ENCODE measurements at places on chromosomes 3 and 15.
A peak's percentile ranks its signal among the peaks of the same experiment; 100 is the strongest.

GRCh38 chr3:24454393-24454792 lies 40.3 kb downstream of the THRB start:
- DNase-seq, result no peak

DNA sequence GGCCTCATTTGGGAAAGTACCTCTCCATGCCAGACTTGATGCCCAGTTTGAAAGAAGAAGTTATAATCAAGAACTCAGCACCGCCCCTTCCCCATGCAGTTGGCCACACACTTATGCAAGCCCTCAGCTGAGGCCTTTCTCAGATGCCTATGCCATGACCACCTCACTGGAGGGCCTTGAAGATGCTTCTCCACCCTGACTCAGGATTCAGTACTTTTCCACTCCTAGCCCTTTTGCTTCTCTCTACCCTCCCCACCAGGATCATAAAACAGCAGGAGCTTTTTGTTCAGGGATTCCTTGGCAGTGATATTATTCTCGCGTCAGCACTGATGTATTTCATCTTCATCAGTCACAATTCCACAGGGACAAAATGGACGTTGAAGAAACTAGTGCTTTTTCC lies 313.5 kb downstream of the PYDC2 start:
- no peak for DNase-seq

DNA sequence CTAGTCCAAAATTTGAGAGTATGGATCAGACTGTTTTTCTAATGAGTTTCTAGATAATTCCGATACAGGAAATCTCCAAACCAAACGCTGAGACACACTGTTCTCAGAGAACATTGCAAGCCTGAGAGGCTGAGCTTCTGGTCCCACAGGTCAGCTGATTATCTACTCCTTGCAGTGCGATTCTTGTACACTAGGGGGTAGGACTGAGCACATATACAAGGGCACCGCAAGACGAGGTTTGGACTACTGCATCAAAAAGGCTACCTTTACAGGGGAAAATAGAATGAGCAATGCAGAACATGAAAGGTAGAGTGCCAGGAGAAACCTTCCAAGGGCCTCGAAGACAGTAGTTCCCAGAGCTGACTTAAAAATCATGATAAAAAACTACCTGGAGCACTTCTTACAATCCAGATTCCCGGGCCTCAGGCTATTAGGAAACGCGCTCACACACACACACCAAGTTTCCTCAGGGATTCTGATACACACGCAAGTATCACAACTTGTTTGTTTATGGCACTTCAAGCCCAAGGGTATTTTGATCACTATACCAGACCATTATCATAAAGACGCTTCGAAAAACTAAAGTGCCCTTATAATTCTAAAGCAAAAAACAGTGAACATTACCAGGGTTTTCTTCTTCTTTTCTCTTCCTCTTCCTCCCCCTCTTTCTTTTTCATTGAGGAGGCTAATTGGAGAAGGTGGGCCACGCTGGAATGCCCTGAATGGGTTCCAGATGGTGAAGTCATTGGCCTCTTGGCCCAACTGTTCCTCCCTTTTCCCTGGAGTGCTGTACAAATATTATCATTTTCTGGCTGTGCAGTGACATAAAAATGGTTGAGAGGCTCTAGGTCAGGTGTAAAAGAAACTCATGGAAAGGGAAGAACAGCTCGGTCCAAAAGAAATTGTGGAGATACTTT lies 61.8 kb downstream of the SLC12A8 start:
- no peak for DNase-seq

- DNase-seq, result no peak
These were observed 51.3 kb downstream of the MBNL1 start for GRCh38 chr3:152319831-152320617.

- DNase-seq, result no peak
These were observed 19.6 kb upstream of the GOLGA8B start for GRCh38 chr15:34603095-34603494.

- no peak for DNase-seq
These were observed 83.4 kb downstream of the CLDN1 start for GRCh38 chr3:190238871-190239270.

- no peak for DNase-seq
These were observed 353.6 kb upstream of the ZNF717 start for GRCh38 chr3:76138921-76139320.

- no peak for DNase-seq
These were observed 28.8 kb upstream of the KLF13 start for GRCh38 chr15:31297575-31298456.

DNA sequence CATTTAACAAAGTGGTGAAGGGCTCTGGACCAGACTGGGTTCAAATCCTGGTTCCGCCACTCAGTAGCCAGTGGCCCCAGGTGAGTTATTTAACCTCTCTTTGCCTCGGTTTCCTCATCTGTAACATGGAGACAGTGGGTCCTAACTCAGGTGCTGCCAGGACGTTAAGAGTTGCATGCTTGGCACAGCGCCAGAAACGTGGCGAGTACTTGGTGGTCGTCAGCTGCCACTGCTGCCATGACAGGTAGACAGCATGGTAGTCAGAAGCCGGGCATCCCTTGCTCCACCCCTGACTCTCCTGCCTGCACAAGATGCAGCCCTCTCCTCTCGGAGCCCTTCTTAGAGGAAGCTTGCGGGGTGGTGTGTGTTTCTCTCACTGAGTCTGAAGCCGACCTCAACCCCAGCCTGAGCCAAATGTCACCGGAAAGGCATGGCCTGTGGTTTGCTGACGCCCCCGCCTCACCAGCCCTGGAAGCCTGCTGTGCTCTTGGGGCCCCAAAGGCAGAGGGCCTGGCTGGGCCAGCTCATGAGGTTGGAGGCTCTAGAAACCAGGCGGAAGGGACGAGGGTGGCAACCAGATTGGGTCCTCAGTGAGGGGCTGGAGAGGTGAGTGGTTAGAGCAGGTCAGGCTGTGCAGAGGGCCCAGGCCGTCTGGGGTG lies 160.8 kb upstream of the TLE3 start:
- DNase-seq, result no peak

DNA sequence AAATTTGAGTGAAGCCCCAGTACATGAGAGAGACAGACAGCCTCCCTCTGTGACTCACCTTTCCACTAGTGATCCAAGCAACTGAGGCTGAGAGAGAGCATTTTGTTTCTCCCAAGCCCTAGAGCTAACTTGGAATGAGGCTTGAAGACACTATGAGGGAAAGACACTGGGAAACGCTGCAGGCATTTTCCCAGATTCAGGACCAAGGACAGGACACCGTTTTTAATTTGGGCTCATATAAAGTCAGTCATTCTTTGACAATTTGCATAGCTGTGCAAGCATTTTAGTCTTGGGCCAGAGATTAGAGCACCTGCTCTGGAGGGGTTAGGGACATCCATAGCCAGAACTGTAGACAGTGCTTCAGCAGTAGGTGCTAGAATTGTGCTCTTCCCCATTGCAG lies 249.0 kb downstream of the AGBL1 start:
- DNase-seq, result no peak

GRCh38 chr3:119427669-119428068 lies 35.7 kb downstream of the TMEM39A start:
- DNase-seq, result no peak

DNA sequence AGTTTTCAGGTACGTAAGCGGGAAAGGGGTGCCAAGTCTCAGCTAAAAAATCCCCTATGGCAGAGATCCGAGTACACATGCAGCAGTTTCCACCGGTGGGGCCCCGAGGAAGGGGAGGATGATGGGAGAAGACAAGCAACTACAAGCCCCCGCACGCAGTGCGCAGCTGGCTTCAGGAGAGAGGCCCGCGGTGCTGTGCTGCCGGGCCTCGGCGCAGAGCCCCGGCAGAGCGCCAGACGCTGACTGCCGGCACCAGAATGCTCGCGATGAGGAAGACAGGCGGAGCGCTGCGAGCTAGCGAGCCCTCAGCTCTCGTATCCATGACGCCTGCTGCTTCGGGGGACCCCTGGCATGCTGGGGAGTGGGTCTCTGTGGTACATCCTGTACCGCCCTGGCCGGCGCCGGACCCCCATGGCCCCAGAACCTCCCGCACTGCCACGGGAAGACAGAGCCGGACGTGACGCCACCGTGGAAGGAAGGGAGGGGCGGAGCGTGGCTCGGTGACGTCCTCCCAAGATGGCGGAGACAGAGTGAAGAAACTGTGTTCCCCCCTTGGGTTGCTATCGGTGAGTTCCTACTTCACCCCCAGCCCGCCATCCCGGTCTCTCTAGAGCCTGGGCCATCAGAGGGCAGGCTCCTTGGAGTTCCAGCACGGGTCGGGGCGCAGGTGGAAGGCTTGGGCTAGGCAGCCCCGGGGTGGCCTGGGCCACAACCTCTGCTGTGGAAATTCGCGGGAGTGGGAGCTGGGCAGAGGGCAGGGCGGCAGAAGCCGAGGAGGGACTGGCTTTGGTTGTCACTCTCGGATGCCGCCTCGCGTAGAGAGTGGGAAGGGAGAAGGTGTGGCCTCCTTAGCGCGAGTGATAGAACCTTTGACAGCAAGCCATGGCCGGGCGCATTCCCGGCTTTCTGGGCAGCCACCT lies at the start of gene MYNN:
TSS of gene MYNN (plus strand) at position 500 of the 920 bp plus-strand sequence. CDS start 900 bp downstream, outside the sequence.
- peak; percentile 25 for DNase-seq

- no peak for DNase-seq
These were observed 185.0 kb upstream of the PRICKLE2 start for GRCh38 chr3:64410226-64410625.

DNA sequence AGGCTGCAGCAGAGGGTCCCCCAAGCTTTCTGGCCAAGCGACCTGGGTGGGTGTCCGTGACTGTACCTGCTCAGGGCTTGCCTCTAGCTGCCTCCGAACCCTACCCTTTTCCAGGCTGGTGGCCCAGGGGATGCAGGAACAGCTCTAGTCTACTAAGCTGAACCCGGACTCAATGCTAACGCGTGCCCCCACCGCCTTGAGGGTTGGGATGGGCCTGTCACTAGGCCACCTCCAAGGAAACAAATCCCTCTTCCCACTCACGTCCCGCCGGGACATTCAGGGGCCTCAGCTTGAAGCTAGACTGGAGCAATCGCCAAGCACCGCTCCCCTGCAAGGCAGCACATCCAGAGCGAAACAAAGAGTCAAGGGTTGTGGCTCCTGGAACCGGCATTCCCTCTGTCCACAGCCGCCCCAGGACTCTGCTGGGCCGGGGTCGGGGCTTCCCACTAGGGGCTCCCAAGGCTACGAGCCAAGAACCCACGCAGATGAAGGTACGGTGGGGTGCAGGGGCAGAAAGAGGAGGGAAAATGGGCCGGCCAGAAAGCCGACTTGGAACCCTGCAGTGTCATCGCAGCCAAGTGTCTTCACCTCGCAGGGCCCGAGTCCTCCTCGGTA lies 2.9 kb downstream of the FBXL22 start:
- DNase-seq, result no peak

- DNase-seq, result no peak
These were observed 100.7 kb downstream of the ANXA2 start for GRCh38 chr15:60297047-60297446.

- no peak for DNase-seq
These were observed 48.9 kb upstream of the ACTL6A start for GRCh38 chr3:179513862-179514261.

DNA sequence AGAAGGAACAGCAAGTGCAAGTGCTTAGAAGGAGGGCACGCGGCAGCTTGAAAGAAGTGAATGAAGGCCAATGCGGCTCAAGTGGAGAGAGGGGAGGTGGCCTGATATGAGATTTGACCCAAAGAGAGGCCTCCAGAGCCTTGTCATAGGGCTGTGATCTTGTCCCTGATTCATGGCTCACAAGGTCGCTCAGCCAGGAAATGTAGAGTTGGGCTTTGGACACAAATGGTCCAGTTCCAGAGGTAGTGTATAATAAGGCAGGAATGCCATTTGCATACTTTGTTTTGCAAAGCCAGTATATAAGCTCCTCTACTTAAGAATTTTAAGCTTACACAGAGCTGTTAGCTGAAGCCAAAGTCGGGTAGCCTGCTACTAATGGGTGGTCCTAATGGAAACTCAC lies 33.7 kb downstream of the HGD start:
- DNase-seq, result no peak

GRCh38 chr15:29355477-29355876 lies 85.9 kb upstream of the NSMCE3 start:
- DNase-seq, result no peak

GRCh38 chr15:85557385-85557784 lies 177.0 kb downstream of the AKAP13 start:
- no peak for DNase-seq

- no peak for DNase-seq
These were observed 49.3 kb downstream of the HES1 start for GRCh38 chr3:194185221-194185620.

DNA sequence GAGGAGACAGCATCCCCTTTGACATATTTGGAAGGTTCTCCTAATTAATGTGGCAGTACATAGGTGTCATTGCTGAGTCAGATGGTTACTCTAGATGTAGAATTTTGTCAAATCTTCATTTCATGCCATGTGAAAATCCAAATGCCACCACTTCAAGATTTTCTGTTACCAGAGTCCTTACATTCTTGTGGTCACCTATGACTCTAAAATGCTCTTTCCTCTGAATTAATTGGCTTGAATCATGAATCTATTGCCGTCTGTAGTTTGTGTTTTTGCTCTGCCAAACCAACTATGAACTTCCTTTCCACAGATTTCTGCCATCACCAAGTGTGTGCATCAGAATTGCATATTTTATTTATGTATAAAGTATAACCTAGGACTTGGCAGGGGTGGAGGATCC lies 269.4 kb upstream of the ZPLD1 start:
- DNase-seq, result no peak

- no peak for DNase-seq
These were observed 52.0 kb upstream of the ATG7 start for GRCh38 chr3:11220230-11220629.

GRCh38 chr3:27079427-27080257 lies 289.5 kb downstream of the NEK10 start:
- DNase-seq, result no peak

- no peak for DNase-seq
These were observed 266.2 kb downstream of the LSAMP start for GRCh38 chr3:116179091-116179490.

DNA sequence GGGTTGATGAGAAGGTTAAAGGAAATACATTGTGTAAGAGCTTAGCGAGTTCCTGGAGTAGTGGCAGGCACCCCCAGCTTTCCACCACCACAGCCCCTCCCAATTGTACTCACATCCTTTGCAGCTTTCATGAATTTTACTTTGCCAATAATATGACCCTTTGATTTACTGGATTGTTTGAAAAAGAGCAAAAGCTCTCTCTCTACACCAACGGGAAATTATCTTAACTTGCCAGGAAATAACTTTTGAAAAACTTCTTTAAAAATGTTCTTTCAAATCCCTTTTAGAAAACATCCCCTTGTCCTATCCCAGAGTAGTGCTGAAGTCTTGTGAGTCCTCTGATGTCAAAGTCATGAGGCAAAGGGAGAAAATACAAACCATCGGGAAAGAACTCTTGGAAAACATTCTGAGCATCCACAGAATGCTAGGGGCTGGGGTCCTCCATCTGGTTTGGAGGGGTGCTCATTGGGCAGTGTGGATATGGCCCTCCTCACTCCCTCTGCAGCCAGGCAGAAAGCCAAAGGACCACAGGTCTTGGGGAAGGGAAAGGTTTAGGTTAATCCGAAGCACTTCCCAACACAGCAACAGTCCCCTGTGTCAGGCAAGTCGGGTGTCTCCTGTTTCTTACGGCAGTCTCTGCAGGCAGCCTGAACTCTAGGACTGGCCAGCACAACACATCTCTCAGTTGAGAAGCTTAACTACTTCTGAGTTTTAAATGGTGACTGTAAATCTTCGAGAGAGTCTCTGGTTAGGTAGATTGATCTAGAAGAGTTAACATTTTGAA lies 36.5 kb downstream of the BOC start:
- no peak for DNase-seq
